Testis (tissue), 5 donors: ENCODE measurements at places on chromosomes 12 and 14. TPM values are rescaled to one million over a fixed set of nuclear protein-coding genes. Genes with fewer than 3 reads are reported as not detected.

DNA sequence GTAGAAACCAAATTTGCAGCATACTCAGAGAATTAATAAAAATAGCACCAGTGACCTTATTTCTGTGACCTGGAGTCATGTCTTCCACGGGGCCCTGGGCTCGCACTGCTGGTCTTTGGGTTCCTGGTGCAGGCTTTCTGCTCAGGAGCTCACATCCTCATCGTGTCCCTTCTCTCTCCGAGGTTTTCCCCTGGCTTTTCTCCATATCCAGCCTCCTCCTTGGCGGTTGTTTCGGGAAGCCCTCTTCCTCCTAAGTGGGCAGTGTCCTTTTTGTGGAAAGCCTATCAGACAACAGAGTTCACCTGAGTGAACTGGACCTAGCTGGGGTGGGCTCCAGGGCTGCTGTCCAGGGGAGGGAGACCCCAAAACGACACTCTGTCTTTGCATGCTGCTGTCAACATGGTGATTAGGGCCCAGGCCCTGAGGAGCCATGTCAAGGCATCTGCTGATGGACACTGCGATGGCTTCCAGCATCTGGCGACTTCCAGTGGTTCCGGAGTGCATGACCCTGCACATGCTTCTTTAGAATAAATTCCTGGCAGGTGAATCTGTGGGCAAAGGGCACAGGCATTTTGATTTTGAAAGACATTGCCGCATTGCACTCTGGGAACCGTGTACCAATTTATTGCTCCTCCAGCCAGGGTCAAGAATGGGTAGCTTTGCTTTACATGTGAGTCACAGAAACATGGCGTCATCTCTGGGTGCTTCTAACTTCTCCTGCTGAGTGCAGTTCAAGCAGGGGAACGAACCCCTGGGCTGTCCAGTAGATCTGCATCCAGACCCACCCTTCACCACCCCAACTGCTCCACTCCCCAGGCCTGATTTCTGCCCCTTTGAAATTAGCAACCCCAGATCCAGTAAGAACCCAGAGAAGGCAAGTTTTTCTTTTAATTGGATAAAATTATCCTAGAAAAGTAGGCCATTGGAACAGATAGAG is 136.8 kb downstream of the ADGRD1 start:
- peak; percentile 19 for DNase-seq

DNA sequence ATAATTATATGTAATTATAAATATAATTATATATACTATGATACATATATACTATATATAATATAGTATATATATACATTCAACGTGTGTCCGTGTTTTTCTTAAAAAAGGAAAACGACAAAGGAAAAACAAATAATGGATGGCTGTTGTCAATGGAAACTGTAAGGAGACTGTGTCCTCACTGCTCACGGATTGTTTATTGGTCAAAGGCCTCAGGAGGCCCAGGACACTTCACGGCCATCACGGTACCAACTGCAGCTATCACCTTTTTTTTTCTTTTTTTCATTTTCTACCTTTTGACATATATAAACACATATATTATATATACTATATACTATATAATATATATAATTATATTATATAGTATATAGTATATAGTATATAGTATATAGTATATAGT is 113.4 kb downstream of the SPTSSA start:
- DNase-seq, result no peak

SARNP gene
- 96.3 TPM for total RNA-seq

GRCh38 chr12:24421759-24422158 is 472.3 kb upstream of the SOX5 start:
- DNase-seq, result no peak

KRT2 gene
- total RNA-seq, result not detected

DNA sequence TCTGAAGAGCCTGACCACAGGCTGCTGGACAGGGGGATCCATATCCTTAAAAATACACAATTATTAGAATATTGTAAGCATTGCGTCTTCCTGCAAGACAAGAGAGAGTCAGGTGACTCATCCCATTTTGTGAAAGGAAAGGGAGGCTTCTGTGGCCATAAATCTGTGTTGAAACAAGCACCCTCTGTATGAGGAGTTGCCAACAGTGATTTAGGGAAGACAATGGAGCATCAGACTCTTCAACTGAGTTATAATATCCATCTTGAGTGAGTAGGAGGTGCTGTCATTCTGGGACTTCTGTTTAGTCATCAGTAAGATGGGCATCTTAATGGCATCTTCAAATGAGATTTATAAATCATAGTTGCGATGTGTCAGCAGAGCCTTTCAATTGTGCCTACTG is 554.5 kb downstream of the AACS start:
- DNase-seq, result no peak
